AML-193 (cell line): ENCODE measurements at places on chromosomes 6 and 20.

GRCh38 chr6:169243186-169243585, 10.5 kb downstream of the THBS2 start:
- no peak for DNase-seq

GRCh38 chr6:104604685-104605084, 255.0 kb downstream of the HACE1 start:
- DNase-seq: no peak

GRCh38 chr6:52877786-52878185, 31.7 kb downstream of the GSTA3 start:
- DNase-seq: no peak

DNA sequence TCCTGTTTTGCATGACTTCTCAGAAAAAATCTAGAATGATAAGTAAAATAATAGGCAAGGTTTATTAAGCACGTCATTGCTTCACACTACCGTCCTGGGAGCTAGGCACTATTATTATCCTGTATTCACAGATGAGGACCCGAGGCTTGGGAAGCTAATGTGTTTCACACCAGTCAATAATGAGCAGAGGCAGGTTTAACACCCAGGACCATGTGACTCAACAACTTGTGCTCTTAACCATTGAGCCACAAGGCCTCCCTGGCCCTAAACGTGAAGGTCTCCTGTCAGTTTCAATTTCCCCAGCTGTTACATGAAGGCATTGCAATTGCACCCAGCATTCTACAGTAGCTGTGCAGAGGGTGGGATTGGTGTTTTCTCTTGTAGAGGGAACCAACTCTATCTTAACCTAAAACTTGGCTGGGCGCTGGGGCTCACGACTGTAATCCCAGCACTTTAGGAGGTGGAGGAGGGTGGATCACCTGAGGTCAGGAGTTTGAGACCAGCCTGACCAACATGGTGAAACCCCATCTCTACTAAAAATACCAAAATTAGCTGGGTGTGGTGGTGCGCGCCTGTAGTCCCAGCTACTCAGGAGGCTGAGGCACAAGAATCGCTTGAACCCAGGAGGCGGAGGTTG, 191.2 kb downstream of the BCAS1 start:
- no peak for DNase-seq

- DNase-seq: no peak
Measured at GRCh38 chr6:154447954-154448353, 62.5 kb downstream of the CNKSR3 start.

GRCh38 chr6:84424956-84425355, 197.5 kb upstream of the CEP162 start:
- no peak for DNase-seq

- DNase-seq: no peak
Measured at GRCh38 chr6:64439274-64439673, 803.7 kb downstream of the PHF3 start.

- no peak for DNase-seq
Measured at GRCh38 chr20:45340236-45340847, 7.9 kb downstream of the SDC4 start.

DNA sequence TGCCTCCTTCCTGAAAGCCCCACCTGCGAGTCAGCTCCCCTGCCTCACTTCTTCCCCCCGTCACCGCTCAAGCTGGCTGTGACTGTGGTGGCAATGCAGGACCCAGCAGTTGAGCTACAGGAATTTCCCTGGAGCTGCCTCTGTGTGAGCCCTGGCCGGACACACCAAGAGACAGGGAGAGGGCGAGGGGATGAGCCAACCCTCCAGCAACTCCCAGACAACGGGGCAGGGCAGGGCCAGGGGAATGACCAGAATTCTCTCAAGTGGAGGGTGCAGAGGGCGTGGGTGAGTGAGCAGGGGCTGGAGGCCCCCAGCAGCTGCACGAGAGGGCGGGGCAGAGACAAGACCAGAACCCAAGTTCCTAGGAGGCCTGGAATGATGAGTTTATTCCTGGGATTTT, 4.9 kb upstream of the ARFGAP1 start:
- no peak for DNase-seq

DNA sequence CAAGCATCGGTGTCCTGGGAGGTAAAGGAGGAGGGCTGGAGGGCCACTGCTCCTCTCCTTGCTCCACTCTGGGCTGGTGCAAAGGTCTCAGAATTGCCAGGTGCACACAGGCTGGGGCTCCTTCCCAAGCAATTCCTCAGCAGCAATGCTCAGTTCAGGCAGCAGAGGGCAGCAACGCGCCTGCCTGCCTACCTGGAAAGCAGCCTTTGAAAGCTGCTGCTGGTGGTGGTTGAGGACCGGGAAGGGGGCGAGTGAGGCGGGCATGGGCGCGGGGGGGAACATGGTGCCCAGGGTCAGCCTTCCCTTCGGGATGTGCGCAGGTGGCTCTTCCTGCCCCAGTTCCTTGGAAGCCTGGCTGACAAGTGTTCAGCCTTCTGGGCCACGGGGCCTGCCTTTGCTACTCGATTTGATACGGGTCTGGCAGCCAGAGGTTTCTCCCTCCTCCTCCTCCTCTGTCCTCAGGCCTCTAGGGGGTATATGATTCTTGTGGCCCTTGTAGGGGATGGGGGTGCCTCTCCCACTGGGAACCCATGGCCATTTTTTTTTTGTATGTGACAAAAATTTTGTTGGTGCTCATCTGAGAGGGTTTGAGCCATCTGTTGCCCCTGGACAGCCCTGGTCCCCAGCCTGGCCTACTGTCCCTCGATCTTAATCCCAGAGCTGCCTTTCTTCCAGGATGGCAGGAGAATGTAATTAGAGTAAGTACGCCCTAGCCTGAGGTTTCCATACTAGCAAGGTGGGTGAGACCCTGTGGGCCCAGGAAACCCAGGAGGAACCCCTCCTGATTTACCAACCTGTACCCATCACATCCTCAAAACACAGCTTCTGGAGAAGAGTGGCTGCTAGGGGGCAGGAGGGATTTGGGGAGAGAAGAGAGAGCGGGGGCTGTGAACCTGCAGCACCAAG, 20.1 kb downstream of the MRPS18A start:
- peak; percentile 75 for DNase-seq

GRCh38 chr20:47110819-47111218, 216.2 kb downstream of the EYA2 start:
- DNase-seq: no peak

- no peak for DNase-seq
Measured at GRCh38 chr6:12024699-12025434, 12.8 kb downstream of the HIVEP1 start.

GRCh38 chr20:48238326-48238725, 453.0 kb upstream of the SULF2 start:
- no peak for DNase-seq
